Activated T-helper 1 cell treated with anti-CD3 and anti-CD28 coated beads, Interleukin-2, amount 50 U/mL, for 16 hours (primary cell): ENCODE measurements at places on chromosomes 6 and 20.
A peak's percentile ranks its signal among the peaks of the same experiment; 100 is the strongest.

DNA sequence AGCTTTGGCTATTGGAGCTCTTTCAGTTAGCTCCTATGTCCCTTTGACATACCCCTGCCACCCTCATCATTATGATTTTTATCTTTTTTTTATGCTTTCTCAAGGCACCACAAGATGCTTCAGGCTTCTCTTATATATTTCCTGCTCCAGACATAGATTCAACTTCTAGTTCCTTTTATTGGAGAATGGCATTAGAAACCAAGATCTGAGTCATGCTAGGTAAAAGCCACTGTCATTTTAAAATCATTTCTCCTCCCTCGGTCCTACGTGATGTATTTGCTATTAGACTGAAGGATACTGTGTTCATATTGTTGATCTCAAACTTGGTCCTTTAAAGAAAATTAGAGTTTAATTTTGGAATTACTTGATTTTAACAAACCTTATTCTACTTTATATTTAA is 8.3 kb downstream of the TENT5A start:
- no peak for DNase-seq

DNA sequence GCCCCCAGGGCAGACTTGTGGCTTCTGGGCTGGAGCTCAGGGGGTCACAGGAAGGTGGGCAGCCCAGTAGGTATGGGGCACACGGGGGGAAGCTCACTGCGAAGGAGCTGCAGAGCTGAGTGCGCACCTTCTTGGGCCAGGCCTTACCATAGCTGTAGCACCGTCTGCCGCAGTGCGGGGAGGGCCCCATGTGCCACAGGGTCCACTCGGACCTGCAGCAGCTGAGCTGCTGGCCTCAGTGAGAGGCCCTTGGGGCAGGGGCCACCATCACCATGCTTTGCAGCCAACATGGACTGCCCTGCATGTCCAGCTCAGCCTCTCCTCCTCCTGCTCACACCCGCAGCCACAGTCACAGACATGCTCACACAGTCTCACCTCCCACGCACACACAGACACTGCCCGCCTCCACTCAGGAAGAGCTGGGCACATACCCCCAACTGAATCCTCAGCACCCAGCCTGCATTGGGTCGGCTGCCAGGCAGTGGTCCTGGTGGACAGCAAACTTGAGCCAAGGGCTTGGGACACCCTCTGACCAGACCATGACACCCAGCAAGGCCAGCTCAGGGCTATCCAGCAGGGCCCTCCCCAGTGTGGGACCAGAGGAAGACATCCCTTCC is 35.3 kb downstream of the YTHDF1 start:
- no peak for DNase-seq

- no peak for DNase-seq
Observed at GRCh38 chr20:39109933-39110818, 148.0 kb downstream of the DHX35 start.

DNA sequence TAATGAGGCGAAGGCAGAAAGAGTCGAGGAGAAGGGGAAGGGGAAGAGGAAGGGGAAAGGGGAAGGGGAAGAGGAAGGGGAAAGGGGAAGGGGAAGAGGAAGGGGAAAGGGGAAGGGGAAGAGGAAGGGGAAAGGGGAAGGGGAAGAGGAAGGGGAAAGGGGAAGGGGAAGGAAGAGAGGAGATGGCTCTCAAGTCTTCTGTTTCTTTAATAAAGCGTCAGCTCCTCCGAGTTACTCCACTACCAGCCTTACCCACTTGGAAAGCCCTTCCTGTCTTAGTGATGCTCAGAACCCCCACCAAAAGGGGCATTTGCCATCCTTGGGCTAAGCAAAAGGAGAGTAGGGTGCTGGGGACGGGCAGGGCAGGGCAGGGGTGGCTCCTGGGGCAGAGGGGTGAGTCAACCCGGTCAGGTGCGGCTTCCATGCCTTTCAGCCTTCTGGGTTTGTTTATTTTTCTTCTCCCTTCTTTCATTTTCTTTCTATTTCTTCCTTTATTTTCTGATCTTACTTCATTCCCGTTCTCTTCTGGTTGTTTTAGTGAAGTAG is 476 bp upstream of the CLIC5 start:
- no peak for DNase-seq

DNA sequence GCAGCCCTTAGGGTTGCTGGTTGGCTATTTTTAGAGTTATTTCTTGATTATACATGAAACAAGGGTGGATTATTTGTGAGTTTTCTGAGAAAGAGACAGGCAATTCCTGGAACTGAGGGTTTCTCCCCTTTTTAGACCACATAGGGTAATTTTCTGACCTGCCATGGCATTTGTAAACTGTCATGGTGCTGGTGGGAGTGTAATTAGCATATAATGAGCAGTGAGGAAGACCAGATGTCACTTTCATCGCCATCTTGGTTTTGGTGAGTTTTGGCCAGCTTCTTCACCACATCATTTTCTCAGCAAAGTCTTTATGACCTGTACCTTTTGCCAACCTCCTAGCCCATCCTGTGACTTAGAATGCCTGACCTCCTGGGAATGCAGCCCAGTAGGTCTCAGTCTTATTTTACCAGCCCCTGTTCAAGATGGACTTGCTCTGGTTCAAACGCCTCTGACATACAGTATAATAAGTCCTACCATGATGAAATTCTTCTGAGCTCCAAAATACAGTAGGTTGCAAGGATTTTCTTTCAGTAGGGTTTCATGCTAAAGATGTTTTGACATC is 117.1 kb downstream of the ISM1 start:
- no peak for DNase-seq

- no peak for DNase-seq
Observed at GRCh38 chr6:99645986-99646385, 39.4 kb downstream of the PRDM13 start.

- no peak for DNase-seq
Observed at GRCh38 chr6:21732731-21733130, 139.2 kb downstream of the SOX4 start.

DNA sequence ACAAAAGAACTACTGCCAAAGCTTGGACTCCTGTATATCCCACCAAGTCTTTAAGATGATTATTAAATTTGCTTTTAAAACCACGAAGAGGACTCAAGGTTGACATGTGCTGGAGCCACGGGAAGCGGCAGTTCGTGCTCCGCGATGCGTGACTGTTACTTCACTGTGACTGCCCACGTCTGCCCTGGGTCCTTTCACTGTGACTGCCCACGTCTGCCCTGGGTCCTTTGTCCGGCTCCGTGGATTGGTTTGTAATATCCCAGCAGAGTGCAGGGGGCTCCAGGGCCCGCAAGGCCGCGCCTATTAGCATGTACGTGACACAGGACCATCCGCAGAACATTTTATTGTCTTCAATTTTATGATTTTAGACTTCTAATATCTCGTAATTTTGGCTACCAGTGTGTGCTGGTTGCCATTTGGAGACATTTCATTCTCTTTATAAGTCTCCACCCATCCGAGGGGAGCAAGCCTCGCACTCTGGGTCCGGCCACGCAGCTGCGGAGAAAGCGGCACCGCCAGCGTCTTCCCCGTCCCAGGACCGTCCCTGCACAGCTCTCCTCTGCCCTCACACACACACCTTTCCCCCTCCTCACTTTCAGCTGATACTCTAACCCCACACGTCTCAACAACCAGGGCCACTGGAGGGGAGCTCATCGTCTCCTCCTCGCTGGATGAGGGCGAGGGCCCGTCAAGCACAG is 42.9 kb downstream of the DACT2 start:
- no peak for DNase-seq

DNA sequence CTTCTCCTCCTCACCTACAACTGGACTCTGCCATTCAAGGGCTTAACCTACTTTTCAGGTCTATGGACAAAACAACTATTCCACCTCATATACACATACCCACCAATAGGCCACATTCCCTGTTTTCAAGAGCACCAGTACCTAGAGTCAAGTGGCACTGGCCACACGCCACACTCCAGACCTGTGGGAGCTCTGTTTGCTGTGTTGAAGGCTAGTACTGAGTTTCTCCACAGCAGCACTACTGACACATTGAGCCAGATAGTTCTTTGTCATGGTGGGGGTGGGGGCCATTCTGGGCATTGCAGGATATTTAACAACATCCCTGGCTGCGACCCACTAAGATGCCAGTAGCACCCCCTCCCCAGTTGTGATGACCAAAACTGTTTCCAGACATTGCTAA is 84.1 kb downstream of the RALGAPA2 start:
- DNase-seq: no peak

GRCh38 chr6:52574709-52575501 is 2.0 kb downstream of the TRAM2 start:
- DNase-seq: peak; percentile 12

DNA sequence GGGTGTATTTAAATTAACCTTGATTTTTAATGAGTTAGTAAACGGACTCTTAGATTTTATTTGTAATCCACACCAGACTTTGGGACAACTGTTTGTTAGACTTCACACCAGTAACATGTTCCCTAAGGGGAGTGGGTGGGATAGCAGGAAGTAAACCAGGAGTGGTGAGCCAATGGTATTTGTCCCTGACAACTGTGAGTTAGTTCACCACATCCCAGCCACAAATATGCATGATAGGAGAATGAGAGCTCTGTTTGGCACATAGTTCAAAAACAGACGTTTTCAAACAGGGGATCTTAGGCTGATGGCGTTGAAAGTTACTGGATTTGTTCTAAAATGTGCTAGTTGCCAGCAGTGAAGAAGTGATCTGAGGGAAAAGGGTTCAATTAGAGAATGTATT is 18.7 kb upstream of the COL10A1 start:
- DNase-seq: no peak

DNA sequence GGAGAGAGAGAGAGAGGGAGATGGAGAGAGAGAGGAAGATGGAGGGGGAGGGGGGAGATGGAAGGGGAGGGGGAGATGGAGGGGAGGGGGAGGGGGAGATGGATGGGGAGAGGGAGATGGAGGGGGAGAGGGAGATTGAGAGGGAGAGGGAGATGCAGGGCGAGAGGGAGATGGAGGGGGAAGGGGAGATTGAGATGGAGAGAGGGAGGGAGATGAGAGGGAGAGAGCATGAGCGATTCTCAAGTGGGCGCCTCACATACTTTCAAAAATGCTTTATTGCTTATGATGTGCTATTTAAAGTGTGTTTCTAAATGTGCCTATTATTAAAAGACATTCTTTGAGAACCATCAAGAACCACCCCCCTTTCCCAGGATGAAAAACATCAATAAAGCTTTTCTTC is 43.7 kb upstream of the DACT2 start:
- no peak for DNase-seq

DNA sequence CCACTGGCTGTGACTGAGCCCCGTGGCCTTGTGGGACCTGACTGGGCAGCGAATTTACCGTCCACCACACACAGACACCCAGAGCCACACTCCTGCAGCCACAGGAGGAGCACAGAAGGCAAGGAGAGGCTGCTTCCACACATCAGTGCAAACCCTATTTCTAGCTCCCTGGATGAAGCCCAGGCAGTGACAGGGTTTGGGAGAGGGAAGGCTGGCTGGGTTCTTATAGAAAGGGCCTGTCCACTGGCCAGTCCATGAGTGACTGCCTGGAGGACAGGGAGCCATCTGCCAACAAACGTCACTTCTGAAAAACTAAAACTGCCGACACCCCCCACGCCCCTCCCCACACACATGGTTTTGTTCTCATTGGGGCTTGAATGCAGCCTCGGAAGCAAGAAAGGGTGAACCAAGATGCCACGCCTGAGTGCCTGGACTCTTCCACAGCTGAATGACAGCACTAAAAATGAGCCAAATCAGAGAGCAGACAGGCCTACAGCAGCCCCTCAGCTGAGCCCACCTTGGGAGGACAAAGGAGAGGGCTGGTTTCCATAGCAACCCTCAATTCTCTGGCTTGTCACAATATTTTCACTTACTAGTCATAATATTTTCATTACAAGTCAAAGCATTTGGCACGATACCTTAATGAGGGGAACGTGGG is 38.4 kb downstream of the RRBP1 start:
- no peak for DNase-seq

GRCh38 chr20:10665027-10665561 is 8.7 kb downstream of the JAG1 start:
- DNase-seq: no peak

DNA sequence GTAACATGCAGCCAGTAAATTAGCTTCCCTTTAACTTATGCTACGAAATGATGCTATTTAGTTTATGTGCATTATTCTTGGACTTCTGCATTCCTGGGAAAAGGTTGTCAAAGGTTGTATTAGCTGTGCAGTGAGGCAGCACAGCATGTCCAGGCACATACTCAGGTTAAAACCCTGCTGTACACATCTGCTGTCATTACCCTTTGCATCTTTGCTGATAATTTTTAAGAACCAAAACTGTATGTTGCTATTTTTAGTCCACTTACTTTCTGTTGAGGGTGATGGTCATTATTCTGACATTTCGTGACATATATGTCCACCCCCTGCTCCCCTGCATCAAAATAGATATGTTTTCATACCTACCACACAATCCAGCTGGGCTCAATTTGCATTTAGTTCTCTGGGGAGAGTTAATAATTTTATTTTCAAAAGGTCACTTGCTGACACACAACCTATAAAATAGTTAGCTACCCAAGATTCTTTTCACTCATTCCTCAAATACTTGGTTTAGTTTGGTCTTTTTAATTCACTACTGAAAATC is 142.5 kb upstream of the SPACA1 start:
- DNase-seq: no peak

DNA sequence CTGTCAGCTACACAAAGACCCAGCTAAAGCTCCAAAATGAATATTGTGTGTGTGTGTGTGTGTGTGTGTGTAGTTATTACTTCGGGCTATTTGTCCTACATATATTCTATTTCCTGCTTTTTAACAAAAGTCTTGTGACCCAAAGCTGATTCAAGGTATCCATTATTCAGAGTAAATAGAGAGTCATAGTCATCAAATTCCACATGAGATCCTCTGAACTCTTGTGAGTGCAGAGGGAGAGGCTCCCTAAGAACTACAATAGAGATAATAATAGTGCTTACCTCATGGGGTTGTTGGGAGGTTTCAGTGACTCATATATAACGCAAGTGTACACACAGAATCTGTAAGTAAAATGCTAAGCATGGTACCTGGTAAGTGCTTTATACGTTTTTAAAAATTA is 95.6 kb upstream of the SHLD1 start:
- no peak for DNase-seq

DNA sequence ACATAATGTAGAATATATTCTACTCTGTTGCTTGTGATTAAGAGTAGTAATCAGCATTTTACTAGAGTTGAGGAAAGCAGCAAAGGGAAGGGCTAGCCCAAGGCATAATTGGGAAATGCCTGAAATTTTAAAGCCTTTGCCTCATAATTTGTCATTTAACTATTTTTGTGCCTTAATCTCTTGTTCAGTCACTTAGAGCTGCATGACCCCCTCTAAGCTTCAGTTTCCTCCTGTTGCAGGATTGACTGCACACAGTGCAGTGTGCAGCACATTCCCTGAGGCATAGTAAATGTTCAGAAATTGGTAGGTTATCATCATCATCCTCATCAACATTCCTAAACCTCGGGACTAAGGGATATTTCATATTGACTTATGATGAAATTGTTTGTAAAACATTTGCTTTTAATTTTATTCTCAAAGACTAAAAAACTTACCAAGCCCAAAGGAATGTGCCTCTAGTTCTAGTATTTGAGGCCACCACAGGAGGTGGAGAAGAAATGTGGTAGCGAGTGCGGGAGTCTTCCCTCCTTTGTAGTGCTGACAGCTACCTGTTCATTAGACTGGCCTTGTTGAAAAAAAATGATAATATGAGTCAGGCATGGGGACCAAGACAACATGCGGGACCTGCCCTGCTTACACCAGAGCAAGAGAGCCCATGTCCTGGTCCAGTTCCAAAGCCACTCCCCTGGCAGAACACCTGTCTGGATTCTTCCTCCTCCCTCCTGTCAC is 14.8 kb upstream of the TENT5A start:
- DNase-seq: no peak
